ENCODE measurements at places on chromosomes 2 and 18.

- no peak for DNase-seq
Observed at GRCh38 chr2:240458900-240459391, 23.5 kb downstream of the GPC1 start.

GRCh38 chr2:120777787-120778186 lies 42.1 kb downstream of the GLI2 start:
- no peak for DNase-seq

- no peak for DNase-seq
Observed at GRCh38 chr2:49224426-49225010, 70.2 kb upstream of the FSHR start.

DNA sequence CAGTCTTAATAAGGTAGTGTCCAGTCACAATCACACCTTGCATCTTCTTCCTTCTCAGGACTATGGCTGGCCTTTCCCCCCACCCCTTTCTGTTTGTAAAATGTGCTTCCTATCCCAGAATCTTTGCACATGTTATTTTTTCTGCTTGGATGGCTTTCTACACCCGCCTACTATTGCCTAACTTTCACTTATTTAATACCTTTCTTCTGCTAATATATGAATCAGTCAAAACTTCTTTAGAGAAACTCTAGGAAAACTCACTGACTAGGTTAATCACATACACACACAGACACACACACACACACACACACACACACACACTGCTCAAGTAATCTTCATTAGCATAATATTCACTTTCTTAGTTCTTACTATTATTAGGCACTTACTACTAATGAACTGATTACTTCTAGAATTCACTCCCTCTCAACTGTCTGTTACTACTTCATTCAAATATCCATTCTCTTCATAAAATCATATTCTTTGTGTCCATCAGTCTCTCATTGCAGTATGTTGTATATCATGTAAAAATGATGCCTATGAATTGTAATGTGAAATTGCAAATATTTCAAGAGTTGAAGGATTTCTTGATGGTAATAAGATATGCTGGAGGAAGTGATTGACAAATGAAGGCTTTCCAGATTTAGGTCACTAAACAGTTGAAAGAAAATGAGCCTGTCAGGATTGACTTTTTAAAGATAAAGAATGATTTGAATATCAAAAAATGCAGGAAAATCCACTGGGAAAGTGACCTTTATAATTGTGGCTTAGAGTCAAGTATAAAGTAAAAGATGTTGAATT lies 51.2 kb downstream of the CLIP4 start:
- no peak for DNase-seq
